ENCODE measurements at places on chromosomes 2 and 18.

- DNase-seq: peak; percentile 80
These were observed 15.6 kb downstream of the SUCLG1 start for GRCh38 chr2:84443477-84443876.

DNA sequence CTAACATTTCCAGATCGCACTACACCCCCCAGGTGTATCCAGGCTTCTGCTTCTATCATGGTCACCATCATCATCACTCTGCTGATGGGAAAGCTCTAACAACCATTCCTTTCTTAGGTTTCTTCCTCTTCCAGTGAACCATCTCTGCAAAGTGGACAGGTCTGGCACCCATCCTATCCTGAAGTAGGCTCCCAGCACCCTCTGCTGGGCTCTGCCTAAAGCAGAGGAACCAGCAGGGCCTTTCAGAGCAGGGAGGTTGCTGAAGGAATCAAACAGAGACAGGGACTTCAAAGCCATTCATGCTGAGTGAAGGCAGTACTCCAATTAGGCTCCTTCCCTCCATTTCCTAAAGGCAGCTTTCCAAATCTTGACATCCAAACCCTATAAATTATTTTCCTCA is 27.2 kb upstream of the SATB2 start:
- peak; percentile 20 for DNase-seq

DNA sequence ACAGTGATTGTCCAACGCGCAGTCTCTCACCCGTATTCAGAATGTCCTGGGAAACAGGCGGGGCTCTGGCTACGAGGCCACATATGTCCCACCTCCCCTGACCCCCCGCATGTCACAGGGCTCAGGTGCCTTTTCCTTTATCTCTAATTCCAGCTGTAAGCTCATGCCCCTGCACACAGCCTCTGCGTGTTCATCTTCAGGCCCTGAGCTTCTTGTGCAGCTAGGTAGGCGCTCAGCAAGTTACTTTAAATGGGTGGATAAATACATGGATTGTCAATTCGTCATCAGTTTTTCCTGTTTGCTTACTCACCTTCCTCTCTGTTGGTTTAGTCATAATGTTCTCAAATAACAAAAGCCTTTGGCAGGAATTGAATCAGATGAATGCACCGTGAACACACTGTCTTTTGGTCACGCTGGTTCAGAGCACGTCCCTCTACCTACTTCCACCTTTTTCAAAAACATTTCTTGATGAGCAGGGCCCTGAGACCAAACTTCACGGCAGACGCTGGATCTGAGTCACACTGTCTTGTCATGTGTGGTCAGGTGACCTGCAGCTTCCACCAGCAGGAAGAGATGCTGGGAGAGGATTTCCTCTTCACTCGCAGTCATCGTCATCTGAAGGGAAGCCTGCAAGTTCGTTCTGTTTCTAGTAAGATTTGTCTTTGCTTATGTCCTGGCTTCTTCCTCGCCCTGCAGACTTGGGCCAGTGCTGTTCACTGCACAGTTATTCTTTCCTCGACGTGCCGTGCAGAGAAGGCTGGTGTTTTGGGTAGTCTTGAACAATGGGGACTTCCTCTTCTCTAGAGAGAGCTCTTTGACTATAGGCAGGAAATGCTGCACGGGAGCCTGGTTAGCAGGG is 138.1 kb downstream of the PTGR3 start:
- DNase-seq: peak; percentile 70

DNA sequence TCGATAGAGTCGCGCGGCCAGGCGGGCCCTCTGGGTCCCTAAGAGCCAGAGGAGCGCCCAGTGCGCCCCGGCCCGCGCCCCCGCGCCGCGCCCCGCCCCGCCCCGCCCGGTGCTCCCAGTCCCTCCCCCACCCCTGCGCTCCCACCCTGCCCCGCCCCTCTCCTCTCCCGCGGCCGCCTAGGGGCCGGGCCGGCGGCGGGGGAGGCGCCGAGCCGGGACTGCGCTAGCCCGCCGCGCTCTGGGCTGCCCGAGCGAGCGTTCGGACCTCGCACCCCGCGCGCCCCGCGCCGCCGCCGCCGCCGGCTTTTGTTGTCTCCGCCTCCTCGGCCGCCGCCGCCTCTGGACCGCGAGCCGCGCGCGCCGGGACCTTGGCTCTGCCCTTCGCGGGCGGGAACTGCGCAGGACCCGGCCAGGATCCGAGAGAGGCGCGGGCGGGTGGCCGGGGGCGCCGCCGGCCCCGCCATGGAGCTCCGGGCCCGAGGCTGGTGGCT is at the start of gene GPC1:
GPC1 (plus strand) TSS at position 207 of the 491 bp plus-strand sequence; CDS start at position 463, 256 bp downstream.
- DNase-seq: peak; percentile 84

GRCh38 chr2:150762571-150762970 is 275.1 kb upstream of the RND3 start:
- no peak for DNase-seq

DNA sequence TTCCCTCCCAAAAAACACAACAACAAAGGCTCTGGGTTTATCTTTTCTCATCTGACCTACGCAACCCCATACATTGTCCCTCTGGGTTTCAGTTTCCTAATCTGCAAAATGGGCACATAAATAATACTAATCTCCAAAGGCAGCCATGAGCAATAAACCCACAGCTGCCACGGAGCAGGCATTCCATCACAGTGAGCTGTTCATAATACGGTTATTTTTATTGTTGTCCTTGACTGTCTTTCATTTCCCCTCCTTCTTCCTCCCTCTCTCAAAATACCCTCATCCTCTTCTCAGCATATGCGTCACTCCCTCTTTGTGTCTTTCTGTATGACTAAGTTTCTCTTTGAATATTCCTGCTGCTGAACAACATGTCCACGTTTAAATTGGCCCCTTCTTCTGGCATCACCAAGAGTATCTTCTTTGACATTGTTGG is 129.8 kb upstream of the CAB39 start:
- DNase-seq: no peak

GRCh38 chr18:23307567-23308295 is 145.4 kb upstream of the RIOK3 start:
- peak; percentile 44 for DNase-seq

DNA sequence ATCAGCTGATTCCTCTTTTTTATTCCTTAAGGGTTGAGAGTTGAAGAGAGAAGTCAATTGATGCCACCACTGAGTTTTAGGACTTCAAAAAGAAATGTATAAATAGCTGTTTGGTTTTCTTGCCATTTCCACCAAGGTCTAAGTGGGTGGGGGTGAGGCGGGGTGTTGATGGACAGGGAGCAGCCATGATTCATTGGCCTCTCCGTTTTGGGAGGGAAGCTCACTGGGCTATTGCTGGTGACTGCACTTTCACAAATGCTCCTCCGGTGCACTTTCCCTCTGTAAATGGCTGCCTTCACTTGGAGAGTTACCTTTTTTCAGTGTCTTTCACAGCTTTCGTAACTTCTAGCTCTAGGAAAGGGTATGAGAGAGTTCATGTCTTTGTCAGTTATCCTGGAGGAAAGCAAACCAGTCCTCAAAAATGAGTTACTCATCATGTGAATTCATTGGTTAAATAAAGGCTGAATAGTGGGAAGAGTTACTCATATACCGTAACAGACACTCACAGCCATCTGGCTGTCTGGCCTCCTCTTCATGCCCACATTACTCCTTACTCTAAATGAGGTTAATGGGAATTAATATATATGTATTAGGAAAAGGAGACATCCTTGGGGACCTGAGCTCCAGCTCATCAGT is 17.4 kb upstream of the CTAGE1 start:
- peak; percentile 81 for DNase-seq

DNA sequence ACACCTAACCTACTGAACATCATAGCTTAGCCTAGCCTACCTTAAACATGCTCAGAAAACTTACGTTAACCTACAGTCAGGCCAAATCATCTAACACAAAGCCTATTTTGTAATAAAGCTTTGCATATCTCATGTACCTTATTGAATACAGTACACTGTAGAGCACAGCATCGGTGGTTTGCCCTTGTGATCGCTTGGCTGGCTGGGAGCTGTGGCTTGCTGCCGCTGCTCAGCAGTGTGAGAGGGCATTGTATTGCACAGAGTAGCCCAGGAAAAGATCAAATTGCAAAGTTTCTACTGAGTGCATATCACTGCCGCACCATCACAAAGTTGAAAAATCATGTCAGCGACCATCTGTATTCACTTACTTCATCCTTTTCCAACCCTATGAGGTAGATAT is 62.3 kb upstream of the NCK2 start:
- DNase-seq: no peak

DNA sequence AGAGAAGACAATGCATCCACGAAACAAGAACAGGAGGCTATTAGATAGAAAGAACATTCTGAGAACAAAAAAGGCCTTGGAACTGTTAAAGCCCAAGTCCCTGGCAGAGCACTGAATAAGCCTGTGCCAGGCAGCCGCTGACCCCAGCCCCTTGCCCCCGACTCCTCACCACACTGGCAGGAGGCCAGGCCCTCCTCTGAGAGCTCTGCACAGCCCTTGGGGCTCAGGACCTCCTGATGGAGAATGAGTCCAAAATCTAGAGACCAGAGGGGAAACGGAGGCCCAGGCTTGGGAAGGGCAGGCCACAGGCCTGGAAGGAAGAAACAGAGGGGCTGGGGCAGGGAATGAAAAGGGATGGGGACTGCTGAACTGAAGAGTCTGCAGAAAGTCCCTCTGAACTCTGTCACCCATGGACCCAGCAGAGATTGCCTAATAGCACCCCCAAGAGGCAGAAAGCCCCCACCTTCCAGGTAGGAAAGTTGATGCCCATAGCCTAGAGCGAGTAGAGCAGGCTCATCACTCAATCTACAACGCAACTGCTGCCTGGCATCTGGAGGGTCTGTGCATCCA is 18.3 kb upstream of the TNS1 start:
- no peak for DNase-seq

- DNase-seq: peak; percentile 60
These were observed 90.3 kb downstream of the RBMS1 start for GRCh38 chr2:160402997-160403979.

- DNase-seq: no peak
These were observed 58.1 kb upstream of the OTX1 start for GRCh38 chr2:62992561-62992960.

GRCh38 chr2:144443837-144444817 is 75.8 kb downstream of the ZEB2 start:
- no peak for DNase-seq

- peak; percentile 29 for DNase-seq
These were observed 152.0 kb upstream of the PGAP1 start for GRCh38 chr2:197078535-197078934.

DNA sequence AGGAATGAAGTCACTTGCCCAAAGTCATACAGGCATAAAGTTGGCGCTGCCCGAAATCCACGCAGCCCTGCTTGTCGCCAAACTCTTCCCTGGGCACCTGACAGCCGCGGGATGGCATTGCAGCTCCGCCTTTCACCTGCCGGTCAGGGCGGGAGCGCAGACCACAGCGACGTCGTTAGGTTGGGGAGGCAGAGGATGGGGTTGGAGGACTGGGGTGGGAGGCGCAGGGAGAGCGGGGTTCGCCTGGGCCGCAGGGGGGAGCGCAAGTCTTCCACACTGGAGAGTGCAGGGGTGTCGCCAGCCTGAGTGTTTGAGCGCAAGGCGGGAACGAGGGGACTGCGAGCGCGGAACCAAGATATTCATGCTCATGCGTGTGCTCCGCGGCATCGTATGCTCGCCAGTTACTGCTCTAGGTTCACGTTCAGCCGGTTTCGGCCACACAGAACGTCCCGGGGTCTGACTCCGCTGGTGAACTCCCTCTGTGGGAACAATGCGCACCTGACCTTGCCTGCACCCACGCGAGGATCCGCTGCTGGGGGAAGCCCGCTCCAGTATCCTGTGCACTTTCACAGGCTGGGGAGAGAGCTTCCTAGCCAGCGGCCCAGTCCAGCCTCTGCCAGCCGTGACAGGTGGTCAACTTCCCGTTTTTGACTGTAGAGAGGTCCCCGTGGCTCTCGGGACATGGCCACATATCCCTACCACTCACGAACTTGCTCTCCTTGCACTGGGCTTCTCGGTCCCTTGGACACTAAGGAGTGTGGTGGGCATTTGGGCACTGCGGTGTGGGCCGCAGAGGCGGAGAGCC is 767 bp upstream of the NPPC start:
- DNase-seq: no peak

DNA sequence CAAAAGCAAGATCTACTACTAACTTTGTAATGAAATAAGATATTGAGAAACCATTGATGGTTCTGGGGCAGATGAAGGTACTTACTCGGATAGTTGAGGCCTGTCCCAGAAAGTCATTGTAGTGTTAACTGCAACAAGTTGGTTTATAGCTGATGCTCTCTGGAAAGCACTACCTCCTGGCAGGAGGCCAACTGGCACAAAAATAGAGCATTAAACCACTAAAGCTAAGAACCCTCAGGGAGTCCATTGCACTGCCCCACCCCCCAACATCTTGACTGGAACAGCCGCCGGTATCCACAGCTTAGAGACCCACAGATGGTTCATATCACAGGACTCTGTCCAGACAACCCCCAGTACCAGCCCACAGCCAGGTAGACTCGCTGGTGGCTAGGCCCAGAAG is 552.5 kb upstream of the CRIM1 start:
- no peak for DNase-seq

DNA sequence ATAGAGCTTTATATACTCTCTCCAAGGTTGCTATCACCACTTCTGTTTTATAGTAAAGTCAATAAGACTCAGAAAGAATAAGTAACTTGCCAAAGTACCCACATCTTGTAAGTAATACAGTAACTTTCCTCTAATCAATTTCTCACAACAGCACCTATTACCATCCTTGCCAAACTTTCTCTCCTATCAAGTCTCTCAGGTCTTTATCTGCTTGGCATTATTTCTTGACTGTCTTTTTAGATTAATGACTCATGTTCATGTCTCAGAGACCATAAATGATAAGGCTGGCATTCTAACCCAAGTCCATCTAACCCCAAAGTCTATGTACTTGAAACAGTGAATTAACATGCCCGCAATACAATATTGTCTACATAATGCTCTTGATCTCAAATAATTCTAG is 618.0 kb upstream of the ZEB2 start:
- DNase-seq: no peak

DNA sequence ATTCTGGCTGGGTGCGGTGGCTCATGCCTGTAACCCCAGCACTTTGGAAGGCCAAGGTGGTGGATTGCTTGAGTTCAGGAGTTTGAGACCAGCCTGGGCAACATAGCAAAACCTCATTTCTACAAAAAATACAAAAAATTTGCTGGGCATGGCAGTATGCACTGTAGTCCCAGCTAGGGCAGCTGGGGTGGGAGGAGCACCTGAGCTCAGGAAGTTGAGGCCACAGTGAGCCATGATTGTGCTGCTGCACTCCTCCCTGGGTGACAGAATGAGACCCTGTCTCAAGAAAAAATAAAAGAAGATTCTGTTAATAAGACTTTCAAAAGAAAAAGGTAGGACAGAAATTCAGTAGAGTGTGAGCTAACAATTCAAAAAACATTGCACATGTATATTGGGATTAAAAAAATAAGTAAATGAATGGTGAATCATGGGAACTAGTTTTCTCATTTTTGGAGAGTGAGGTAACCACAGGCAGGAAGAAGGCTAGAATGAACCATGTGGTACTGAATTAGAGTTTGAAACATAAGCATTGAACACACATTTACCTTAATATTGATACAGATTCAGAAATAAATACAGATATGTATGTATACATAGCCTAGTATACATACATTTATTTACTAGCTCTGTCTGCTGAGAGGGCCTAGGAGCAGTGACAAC is 53.5 kb downstream of the NCOA1 start:
- no peak for DNase-seq

GRCh38 chr2:98160554-98160953 is 73.6 kb downstream of the VWA3B start:
- DNase-seq: no peak

GRCh38 chr2:628651-629050 is 48.6 kb downstream of the TMEM18 start:
- DNase-seq: no peak

GRCh38 chr2:36539631-36540030 is 58.3 kb downstream of the FEZ2 start:
- DNase-seq: peak; percentile 62

GRCh38 chr2:102636283-102636907 is 17.0 kb downstream of the SLC9A2 start:
- no peak for DNase-seq
